Activated gamma-delta T cell treated with Interleukin-2 at 50 U/mL for 16 hours (primary cell): ENCODE measurements at places on chromosomes 16 and 17.

DNA sequence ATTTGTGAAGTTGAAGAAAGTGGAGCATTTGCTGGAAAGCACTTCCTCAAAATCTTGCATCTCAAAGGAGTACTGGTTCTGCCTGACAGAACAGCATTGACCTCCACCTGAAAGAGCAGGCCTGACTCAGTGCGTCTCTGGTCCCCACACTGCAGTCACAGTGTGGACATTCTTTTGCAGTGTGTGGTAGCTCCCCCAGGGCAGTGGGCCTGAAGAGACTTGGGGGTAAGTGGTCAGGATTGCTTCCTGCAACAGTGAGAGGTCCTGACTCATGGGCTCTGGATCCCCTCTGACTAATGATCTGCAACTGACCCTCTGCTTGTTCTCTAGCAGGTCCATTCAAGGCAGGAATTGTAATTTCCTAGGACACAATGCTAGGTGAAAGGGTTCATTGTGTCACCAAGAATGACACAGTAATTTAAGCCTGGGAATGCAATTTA is 204.9 kb upstream of the KCNJ16 start:
- no peak for DNase-seq

DNA sequence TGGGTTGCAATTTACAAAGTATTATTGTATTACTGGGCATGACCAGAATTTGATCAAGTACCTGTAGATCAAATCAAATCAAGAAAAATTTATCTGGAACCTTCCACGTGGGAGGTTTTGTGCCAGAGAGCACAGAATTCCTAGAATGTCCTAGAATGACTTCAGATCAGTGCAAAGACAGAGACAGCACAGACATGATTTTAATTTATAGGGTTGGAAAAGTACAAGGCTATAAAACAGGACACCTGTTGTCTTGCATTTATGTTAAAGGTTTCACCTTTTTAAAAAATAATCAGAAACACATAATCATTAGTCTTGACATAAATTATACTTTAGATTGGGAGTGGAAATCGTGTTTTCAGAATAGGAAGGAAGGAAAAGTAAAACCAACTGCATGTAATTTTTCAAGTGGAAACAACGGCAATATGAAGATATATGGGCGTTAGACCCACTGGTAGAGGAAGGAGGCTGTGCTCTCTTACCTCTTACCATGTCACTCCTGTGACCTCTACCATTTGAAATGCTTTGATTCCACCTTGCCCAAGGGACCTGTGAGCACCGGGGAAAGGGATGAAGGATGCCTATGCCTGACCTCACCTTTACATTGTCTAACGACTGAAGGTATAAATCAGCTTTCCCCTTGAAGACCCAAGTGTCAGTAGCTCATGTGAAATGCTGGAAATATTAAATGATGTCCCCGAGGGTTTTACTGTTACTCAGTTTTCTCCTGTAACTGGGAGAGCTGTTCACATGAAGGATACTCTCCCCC is 100.4 kb downstream of the SNX11 start:
- DNase-seq: no peak

- no peak for DNase-seq
These were observed 6.0 kb downstream of the TMEM106A start for GRCh38 chr17:43217614-43218087.

- no peak for DNase-seq
These were observed 71.0 kb downstream of the RBBP6 start for GRCh38 chr16:24610416-24610755.

GRCh38 chr16:56936950-56937349 is 5.0 kb downstream of the HERPUD1 start:
- DNase-seq: no peak

- DNase-seq: no peak
These were observed 21.1 kb downstream of the MEOX1 start for GRCh38 chr17:43640491-43641252.

- no peak for DNase-seq
These were observed 25.6 kb downstream of the JUP start for GRCh38 chr17:41760878-41761277.

- no peak for DNase-seq
These were observed 149.9 kb upstream of the PLCG2 start for GRCh38 chr16:81629034-81629802.

DNA sequence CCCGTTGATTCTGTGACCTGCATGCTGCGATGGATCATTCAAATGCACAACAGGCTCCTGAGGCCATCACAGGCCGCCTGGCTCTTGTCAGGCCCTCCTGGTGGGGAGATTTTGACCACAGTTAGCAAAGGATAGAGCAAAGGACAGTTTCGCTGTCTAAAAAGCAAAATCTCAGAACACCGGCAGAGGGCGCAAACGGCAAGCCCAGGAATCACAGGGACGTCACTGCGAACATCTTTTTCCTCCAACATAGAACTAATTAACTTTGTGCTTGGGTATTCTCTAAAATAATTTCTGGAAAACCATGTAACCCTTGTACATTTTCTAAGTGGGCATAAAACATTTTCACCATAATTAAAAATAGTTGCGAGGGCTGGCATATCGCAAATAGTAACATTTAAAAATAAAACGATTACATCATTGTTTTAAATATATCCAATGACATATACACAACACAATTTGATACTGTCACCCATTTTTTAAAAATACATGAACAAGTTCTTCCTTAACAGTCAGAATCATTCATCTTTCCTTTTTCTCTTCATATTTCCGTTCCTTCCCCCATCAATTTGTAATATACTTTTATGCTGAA is 19.7 kb upstream of the SLC47A1 start:
- DNase-seq: peak; percentile 66

DNA sequence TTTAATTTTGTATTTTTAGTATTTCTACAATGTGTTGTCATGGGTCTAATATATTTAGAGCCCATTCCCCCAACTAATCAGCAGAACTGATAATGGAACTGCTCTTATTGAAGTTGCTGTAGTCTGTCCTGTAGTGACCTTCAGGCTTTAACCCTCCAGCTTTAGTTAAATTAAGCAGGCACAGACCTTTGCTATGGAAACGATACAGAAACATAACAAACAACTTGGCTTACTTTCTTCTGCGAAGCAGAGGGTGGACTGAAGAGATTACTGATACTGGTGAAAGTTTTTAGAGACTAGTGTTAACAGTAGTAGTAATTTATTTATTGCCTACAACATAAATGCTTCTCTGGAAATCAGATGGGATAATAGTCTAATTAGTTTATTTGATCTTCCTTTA is 61.4 kb downstream of the NFATC3 start:
- no peak for DNase-seq

DNA sequence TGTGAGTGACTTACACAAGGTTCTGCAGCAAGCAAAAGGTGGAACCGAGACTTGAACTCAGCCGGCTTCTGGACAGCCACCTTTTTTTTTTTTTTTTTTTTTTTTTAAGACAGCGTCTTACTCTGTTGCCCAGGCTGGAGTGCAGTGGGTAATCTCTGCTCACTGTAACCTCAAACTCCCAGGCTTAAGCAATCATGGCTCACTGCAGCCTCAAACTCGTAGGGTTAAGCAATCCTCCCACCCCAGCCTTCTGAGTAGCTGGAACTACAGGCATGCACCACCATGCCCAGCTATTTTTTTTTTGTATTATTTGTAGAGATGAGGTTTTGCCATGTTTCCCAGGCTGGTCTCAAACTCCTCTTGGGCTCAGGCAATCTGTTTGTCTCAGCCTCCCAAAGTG is 55.2 kb upstream of the GOT2 start:
- no peak for DNase-seq

GRCh38 chr16:58035356-58036170 is 10.0 kb downstream of the MMP15 start:
- DNase-seq: no peak

GRCh38 chr16:72104905-72105304 is 11.3 kb downstream of the DHX38 start:
- no peak for DNase-seq

DNA sequence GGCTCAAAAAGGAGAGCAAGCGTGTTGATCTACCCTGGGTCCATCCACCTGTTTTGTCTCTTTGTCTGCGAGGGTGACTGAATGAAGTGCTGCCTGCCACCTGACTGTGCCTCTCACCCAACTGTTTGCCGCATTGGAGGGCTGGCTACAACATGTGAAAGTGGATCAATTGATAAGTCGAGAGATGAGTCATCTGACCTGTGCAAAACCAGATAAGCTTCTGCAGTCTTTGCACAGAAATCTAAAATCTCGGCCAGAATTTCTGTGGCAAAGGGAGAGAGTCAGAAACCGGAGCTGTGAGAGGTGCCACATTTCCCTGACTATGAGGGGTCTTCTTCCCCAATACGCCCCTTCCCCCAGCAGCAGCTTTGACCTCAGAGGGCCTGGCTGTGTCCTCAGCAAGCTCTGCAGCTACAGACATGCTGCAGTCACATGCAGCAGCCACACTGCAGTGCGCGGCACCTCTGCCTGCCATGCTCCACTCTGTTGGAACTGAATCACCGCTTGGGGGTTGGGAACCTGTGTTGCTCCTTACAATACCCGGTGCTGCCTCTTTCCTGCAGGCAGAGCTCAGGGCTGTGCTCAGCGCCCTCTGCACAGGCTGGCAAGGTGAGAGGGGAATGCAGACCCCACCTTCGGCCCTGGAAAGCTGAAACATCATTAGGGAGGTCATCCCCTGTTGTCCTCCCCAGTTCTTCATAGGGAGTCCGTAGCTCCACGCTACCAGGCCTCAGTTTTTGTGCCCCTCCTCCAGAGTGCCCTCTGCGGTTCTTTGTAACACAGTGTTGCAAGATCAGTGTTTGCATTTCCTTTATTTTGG is 16.2 kb upstream of the HAS3 start:
- no peak for DNase-seq
